Inflammatory macrophage (primary cell): ENCODE measurements at places on chromosomes 5 and 9.

GRCh38 chr9:136667940-136668760 is 5.4 kb downstream of the EGFL7 start:
- DNase-seq = no peak

- no peak for DNase-seq
Measured at GRCh38 chr5:126192226-126192625, 231.0 kb upstream of the GRAMD2B start.

GRCh38 chr9:68951879-68952659 is 61.8 kb downstream of the PRKACG start:
- peak; percentile 75 for DNase-seq

DNA sequence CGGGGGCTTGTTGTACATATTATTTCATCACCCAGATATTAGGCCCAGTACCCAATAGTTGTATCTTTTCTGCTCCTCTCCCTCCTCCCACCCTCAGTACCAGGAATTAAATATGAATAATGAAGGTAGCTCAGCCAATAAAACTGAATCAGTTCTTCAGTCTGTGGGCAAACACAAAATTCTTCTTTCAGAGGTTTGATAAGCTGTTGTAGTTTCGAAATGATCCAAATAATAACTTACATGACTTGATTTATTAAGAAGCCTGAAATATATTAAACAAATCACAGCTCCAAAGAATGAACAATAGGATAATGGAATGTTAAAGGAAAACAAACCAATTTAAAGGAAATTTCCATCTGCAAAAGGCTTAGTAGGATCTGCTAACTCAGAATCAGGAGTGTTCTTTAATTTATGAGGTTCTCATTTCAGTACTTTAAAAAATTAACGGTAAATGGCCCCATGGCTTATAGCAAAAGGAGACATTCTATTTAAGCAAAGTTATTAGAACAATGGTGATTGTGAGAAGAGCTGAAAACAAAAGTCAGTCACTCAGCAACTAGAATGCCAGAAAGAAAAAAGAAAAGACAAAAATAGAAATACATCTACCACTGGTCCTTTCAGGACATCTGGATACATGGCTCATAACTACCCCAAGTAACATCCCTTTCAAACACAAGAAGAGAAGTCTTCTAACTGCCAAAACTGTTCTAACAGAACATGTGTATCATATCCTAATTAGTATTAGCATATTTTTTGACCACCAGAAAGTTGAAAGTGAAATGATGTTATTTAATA is 62.4 kb downstream of the NR3C1 start:
- DNase-seq = no peak

GRCh38 chr9:109468927-109469326 is 29.2 kb downstream of the PTPN3 start:
- no peak for DNase-seq

GRCh38 chr9:5909976-5910375 is 19.3 kb downstream of the MLANA start:
- DNase-seq = no peak
